ENCODE measurements at places on chromosomes 5 and 9.

DNA sequence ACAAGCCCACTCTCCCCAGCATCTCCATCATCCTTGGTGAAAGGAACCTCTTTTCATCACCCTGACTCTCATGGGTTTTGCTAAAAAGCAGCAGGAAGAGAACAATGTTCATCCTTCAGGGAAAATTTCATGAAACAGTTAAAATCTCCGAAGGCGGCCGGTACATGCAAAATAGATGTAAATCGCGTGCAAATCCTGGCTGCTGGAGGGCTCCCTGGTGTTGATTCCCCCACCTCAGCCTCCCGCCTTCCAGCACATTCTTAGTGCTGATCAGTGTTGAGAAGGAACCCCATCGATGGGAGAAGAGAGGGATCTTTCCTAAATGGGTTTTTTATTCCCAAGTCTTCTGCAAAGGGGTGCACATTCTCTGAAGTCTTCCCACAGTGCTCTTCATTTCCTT, 8.7 kb upstream of the GFI1B start:
- H3K27me3 ChIP-seq = peaks cover 3% of the 10 kb centered on the region
- no peak for DNase-seq
- H3K36me3 ChIP-seq = no peaks in the 10 kb centered on the region
- no peak overlapping the region for H3K27ac ChIP-seq
- H3K4me3 ChIP-seq = no peak overlapping the region
- no peaks in the 10 kb centered on the region for H3K4me1 ChIP-seq

GRCh38 chr5:72300590-72301339, 19.3 kb downstream of the MRPS27 start:
- no peak overlapping the region for H3K27ac ChIP-seq
- H3K27me3 ChIP-seq = no peaks in the 10 kb centered on the region
- no peak overlapping the region for H3K4me3 ChIP-seq
- no peaks in the 10 kb centered on the region for H3K4me1 ChIP-seq
- DNase-seq = no peak

DNA sequence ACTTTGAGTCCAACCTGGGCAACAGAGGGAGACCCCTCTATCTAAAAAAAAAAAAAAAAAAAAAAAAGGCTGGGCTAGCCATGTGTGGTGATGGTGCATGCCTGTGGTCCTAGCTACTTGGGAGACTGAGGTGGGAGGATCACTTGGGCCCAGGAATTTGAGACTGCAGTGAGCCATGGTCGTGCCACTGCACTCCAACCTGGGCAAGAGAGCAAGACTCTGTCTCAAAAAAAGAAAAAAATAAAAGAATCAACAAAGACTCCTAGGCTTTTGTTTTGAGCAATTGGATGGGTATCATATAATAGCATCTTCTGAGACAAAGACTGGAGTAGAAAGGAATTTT, 481.7 kb upstream of the PAPPA start:
- no peaks in the 10 kb centered on the region for H3K4me1 ChIP-seq
- no peaks in the 10 kb centered on the region for H3K36me3 ChIP-seq
- DNase-seq = no peak
- peak overlapping the region; percentile 80 for H3K27ac ChIP-seq
- H3K4me3 ChIP-seq = no peak overlapping the region
- no peaks in the 10 kb centered on the region for H3K27me3 ChIP-seq

DNA sequence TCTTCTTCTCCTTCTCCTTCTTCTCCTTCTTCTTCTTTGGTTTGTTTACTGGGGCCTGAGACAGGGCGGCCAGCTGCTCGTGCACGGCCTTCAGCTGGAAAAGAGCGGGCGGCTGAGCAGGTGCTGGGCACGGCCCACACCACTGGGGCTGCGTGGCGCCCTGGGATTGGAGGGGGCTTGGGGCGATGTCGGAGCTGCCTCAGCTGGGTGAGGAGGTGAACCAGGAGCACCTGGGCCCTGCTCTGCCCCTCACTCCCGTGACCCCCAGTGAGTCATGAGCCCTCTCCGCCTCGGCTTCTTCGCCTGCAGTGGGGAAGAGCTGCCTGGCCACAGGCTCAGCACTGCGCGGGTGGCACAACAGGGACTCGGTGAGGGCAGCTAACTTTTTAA, 14.9 kb downstream of the BRD3OS start:
- no peaks in the 10 kb centered on the region for H3K36me3 ChIP-seq
- H3K27me3 ChIP-seq = no peaks in the 10 kb centered on the region
- DNase-seq = no peak
- H3K27ac ChIP-seq = no peak overlapping the region
- H3K4me3 ChIP-seq = no peak overlapping the region
- no peaks in the 10 kb centered on the region for H3K4me1 ChIP-seq

Data from uterus (tissue), 4 donors.